Fibroblast of skin of right quadriceps (primary cell): ENCODE measurements at places on chromosomes 12 and 14.

- DNase-seq, result no peak
Measured at GRCh38 chr12:6222078-6222654, 22.0 kb downstream of the CD9 start.

DNA sequence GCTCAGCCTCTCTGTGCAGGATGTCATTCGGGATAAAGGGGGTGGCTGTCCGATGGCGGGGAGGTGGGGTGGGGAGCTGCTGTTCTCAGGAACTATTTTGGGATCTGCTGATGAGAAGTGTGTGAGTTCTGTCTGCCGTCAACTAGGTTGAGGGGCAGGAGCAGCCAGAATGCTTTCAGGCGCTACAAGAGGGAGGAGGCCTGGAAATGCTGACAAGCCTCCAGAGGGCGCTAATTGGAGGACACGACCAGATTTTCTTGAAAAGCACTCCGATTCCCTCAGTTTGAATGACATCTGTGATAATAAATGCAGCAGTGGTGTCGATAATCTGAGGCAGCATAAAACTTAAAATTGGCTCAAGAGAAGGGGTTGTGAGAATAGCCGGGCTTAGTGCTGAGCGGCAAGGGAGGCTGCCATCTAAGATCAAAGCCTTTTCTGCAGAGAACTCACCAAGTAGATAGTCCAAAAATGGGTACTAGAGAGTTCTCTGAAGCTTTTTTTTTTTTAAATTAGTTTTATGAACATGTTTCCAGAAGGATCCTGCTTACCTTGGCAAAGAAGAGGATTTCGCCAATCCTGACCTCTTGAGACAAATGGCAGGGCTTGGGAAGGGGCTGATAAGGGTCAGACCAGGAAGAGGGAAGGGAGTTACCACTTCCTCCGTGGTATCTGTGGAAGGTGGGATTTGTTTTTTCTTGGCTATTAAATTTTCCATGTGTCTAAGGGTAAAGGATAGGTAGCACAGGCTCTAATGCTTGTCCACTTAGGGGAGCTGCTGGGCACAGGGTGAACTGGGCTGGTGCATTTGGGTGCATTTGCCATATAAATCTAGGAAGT, 94.4 kb downstream of the CRACR2A start:
- DNase-seq, result peak; percentile 19

DNA sequence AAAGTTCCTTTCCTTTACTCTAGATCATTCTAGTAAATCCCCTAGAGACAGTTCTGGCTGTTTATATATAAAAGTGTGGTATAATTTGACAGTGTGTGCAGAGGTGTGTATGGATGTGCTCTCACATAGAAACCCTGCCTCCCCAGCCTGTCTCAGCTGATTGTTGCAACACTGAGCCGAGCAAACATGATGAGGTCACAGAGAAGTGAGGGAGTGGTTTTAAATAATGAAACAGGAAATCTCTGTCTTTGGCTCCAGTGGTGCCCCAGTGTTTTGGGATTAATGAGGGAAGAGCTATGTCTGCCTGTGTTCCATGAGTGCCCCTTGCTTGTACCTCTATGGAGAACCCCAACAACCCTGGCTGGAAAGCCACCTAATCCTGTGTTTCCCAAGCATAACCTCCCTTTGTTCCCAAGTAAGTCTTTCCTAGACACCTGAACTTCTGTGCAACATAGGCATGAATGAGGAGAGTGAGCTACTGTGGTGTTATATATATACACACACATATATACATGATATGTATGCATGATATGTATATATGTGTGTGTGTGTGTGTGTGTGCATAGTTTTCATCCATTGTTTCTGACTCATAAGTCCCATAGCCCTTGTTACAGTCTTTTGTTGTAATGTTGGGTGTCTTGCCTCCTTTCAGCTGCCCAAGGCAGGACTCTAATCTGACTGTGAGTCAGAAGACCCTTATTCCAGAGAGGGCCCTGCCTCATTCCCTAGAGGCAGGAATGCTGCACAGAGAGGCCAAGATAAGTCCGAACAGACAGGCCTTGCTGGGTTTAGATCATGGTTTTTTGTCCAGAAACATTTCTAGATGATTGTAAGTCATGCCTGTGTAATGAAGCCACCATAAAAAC, 18.0 kb downstream of the TRAF3 start:
- DNase-seq, result peak; percentile 93

- DNase-seq, result no peak
Measured at GRCh38 chr14:52583544-52583943, 30.9 kb downstream of the GPR137C start.

- DNase-seq, result peak; percentile 38
Measured at GRCh38 chr12:50185970-50186663, 18.9 kb upstream of the CERS5 start.

GRCh38 chr12:79233341-79233781, 368.8 kb downstream of the SYT1 start:
- no peak for DNase-seq

DNA sequence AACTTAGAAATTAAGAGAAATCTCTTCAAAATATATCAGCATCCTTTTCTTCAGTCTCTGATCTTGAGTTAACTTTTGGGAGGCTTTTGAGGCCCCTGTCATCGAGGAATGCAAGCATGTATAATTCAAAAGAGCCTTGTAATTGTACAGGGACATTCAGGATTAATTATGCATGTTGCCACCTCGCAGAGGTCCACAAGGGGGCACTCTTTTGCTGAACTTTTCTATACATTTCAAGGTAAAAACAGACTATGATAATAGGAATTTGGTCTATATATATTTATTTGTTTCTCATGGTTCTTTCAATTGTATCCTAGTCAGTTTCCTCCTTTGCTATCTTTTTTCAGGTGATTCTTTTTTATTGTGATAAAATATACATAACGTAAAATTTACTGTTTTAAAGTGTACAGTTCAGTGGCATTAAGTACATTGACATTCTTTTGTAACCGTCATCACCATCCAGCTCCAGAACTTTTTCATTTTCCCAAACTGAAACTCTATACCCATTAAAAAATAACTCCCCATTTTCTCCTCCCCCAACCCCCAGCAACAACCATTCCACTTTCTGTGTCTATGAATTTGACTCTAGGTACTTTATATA, 47.0 kb upstream of the SLC2A13 start:
- DNase-seq, result peak; percentile 27

- no peak for DNase-seq
Measured at GRCh38 chr14:103099733-103100280, 5.3 kb downstream of the EXOC3L4 start.

- peak; percentile 30 for DNase-seq
Measured at GRCh38 chr12:107320033-107320928, 226.9 kb upstream of the CRY1 start.

GRCh38 chr12:29768372-29768771, 15.4 kb downstream of the TMTC1 start:
- DNase-seq, result no peak

- no peak for DNase-seq
Measured at GRCh38 chr14:104096751-104097700, 11.5 kb downstream of the ASPG start.

- DNase-seq, result no peak
Measured at GRCh38 chr12:57737467-57738460, 778 bp downstream of the AGAP2 start.

DNA sequence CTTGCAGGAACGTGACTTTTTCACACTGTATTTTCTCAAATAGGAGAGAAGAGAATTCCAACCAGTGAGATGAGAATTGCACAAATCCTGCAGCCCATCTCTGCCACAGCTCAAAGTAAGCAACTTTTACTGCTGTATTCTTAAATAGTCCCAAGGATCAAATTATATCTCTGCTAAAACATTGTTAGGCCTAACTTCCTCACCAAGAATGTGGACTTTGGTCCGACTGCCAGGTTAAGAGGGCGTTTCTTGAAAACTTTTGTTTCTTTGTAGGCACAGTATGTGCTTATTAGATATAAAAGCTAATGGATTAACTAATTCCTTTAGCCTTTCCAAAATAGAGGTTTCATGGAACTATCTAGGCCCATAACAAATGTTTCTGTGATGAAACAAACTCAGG, 61.4 kb upstream of the IFNG-AS1 start:
- DNase-seq, result no peak

GRCh38 chr12:143964-144649, 69.8 kb downstream of the SLC6A12 start:
- DNase-seq, result peak; percentile 78

GRCh38 chr14:26427097-26427496, 170.7 kb downstream of the NOVA1 start:
- peak; percentile 49 for DNase-seq

- DNase-seq, result no peak
Measured at GRCh38 chr12:46774322-46774633, 51.5 kb downstream of the SLC38A4 start.

DNA sequence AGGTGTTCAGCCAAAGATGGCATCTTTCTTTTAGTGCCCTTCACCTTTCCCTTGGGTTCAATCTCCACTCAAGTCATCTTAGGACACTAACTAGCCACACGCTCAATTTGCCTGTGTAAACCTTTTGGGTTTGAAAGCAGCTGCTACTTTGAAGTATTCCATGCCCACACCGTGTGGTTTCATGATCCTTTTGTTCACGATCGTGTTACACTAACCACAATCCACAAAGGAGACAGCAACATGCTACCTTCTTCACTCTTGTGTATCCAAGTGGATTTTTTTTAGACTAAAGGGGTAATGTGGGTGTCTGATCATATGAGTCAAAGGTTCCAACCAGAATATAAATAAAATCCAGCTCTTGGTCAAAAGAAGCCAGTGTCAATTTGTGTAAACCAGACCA, 122.7 kb upstream of the FAR2 start:
- DNase-seq, result no peak

DNA sequence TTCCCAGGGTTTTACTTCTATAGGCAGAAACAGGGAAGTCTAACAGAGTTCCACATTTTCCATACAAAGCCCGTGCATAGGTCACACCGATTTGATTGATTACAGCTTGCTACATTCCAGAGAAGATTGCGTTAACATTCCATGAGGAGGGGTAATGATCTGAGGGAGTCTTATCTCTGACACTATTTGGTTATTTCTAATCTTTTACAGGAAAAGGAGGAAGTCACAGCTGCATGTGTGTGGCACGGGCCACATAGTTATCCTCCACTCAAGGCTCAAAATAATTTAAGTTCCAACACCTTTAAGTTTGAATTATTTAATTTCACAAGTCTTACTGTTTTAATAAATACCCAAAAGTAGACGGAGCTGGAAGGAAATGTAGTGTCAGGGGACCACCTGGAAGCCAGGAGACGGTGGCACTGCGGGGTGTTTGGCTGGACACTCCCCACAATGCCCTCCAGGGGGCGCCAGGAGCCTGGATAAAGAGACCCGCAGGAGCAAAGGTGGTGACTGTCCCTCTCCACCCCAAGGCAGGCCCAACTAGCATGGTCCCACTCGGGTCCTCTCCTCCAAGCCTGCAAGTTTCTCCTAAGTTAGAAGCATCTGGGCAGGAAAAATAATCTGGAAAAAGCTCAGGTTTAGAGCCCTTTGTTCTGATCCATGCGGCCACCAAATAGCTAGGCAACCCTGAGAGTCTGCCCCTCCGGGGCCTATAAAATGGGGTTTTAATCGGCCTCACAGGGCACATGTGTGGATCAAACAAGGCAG, 20.2 kb downstream of the KRT8 start:
- DNase-seq, result peak; percentile 55

DNA sequence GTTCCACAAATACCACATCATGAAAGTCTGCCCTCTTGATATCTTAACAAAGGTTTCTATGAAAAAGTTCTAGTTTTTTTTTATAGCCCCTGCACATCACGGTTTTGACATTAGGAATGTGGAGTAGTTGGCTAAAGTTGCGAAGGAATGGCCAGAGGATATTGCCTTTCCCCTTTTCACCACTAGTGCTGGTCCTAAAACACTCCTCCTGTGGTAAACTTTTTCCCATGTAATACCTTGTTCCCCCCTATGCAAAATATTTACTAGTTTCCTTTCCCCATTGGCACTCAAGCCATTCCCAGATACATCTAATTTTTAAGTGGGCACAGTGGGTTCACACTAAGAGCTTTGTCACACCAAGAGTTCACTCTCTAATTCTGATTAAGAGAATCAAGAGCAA, 33.4 kb downstream of the R3HDM2 start:
- no peak for DNase-seq

GRCh38 chr14:100822013-100822412, 3.9 kb upstream of the MEG3 start:
- DNase-seq, result no peak

GRCh38 chr12:56038022-56038655, 3.6 kb upstream of the RPS26 start:
- no peak for DNase-seq

- no peak for DNase-seq
Measured at GRCh38 chr12:12717586-12718380, 615 bp downstream of the CDKN1B start.

DNA sequence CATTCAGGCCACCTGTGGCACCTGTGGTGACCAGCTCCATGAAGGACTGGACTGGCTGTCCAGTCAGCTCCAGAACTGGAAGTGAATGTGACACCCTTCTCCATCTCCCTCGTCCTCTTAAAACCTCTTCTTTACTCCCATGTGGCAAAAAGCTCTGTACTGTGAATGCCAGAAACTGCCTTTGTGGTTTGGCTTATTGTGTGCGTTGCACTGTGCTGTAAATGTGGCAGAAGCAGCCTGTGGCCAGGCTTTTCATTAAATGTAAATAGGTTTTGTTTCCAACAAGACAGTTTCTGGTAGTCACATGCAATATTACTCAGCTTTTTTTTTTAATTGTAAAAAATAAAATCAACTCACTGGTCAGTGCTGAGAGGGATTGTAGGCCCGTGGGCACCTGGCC, 453.7 kb downstream of the ATP23 start:
- no peak for DNase-seq

DNA sequence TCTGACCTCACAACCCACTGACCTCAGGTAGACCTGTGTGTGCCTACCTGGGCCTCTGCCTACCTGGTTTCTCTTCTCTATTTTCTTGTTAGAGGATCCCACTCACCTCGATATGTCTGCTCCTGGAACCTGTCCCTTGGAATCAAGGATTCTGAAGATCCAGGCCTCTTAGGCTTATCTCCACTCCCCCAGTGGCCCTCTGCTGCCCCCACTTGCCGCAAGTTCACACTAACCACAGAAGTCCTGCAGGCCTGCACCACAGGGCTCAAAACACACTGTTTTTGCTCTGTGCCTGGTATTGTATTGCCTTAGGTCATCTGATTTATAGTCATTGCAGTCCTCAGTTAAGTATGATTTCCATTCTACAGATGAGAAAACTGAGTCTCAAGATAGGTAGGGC, 15.3 kb upstream of the NRXN3 start:
- DNase-seq, result no peak

DNA sequence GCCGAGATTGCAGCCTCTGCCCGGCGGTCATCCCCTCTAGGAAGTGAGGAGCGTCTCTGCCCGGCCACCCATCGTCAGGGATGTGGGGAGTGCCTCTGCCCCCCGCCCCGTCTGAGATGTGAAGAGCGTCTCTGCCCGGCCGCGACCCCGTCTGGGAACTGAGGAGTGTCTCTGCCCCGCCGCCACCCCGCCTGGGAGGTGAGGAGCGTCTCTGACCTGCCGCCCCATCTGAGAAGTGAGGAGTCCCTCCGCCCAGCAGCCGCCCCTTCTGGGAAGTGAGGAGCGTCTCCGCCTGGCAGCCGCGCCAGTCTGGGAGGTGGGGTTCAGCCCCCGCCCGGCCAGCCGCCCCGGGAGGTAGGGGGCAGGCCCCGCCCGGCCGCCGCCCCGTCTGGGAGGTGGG, 544.0 kb downstream of the CCER1 start:
- DNase-seq, result no peak
